ENCODE measurements at places on chromosomes 6 and 20. TPM values are rescaled to one million over a fixed set of nuclear protein-coding genes. Genes with fewer than 3 reads are reported as not detected.

Gene ERVFRD-1
- total RNA-seq: not detected

Gene OOEP
- not detected for total RNA-seq

Gene FITM2
- total RNA-seq: 1.8 TPM

Gene EYS
- not detected for total RNA-seq

Gene PDYN
- total RNA-seq: not detected

Gene BTNL2
- not detected for total RNA-seq

Gene PTGIS
- total RNA-seq: 1.8 TPM

Gene HCRTR2
- total RNA-seq: not detected

Gene CBLN4
- not detected for total RNA-seq

Gene KIAA0408
- total RNA-seq: 6.0 TPM

Gene TMEM151B
- total RNA-seq: 0.12 TPM

Gene APMAP
- 45.5 TPM for total RNA-seq

Gene ACTL10
- 1.8 TPM for total RNA-seq

Gene KCNK5
- 16.5 TPM for total RNA-seq

Gene GINS1
- total RNA-seq: 32.3 TPM

Gene MYLK2
- total RNA-seq: 0.43 TPM

Gene PRRT1
- total RNA-seq: 0.36 TPM

Gene RAD21L1
- total RNA-seq: not detected

Gene FAM209B
- 0.63 TPM for total RNA-seq

Gene COL9A1
- not detected for total RNA-seq

Gene BANF2
- not detected for total RNA-seq

Gene DPPA5
- total RNA-seq: not detected

Gene TXLNB
- 0.17 TPM for total RNA-seq

Gene CDK19
- total RNA-seq: 18.4 TPM

Gene DNPH1
- 57.5 TPM for total RNA-seq

Gene C20orf144
- total RNA-seq: 0.31 TPM

Gene IER3
- 167 TPM for total RNA-seq

Gene GDAP1L1
- total RNA-seq: not detected

Gene TRAM2
- total RNA-seq: 2.4 TPM

Gene QKI
- 43.9 TPM for total RNA-seq

Gene ADGRF4
- total RNA-seq: not detected

Gene BMP7
- not detected for total RNA-seq
